Putamen (tissue), 1 donor: ENCODE measurements at places on chromosomes 1 and 21.

DNA sequence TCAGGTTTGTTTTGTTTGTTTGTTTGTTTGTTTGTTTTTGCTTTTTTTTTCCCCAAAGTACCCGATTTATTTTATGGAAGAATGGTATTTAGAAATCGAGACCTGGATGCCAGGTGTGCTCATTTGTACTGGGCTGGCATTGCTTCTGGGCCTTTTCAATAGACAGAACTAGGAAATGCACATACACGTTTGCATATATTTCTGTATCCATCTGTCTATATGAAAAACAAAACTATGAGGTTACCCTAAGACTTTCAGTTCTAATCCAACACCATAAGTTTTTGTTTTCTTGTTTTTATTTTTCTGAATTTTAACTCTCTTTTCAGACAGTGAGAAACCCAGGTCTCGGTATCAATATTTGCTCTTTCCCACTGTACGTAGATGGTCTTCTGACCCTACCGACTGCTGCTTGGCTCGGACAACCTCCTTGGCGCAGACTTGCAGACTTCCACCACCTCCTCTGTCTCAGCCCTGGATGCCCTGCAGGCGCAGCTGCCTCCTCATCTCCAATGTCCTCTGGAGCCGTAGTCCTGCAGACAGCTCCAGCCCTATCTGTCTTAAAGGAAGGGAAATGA lies 171.7 kb downstream of the NEK7 start:
- DNase-seq = no peak

- no peak for DNase-seq
These were observed 397.2 kb downstream of the NEGR1 start for GRCh38 chr1:71885171-71885570.

GRCh38 chr1:76285578-76286135 lies 211.1 kb downstream of the ST6GALNAC3 start:
- no peak for DNase-seq

GRCh38 chr1:66261364-66261763 lies 272.6 kb upstream of the SGIP1 start:
- DNase-seq = no peak

- no peak for DNase-seq
These were observed 1.4 kb downstream of the ACADM start for GRCh38 chr1:75725861-75726361.

DNA sequence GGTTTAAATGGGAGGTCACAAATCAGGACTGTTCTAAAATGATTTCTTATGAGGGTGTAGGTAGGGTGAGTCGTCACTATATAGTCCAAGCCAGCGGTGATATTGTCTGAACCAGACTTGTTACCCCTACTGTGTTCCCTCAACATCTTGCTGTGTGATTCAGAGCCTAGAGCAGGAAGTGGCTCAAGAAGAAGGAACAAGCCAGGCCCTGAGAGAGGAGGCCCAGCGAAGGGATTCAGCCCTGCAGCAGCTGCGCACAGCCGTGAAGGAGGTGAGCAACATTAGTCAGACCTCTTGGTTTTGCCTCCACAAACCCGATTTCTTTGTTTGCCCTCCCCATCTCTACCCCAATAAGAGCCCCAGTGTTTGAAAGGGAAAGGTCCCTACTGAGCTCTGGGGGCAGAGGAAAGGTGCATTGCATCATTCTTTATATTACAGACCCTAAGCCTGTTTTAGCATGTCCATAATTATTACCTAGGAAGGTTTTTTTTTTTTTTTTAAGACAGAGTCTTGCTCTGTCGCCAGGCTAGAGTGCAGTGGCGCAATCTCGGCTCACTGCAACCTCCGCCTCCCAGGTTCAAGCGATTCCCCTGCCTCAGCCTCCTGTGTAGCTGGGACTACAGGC lies 5.0 kb upstream of the SH3BGRL3 start:
- DNase-seq = no peak

DNA sequence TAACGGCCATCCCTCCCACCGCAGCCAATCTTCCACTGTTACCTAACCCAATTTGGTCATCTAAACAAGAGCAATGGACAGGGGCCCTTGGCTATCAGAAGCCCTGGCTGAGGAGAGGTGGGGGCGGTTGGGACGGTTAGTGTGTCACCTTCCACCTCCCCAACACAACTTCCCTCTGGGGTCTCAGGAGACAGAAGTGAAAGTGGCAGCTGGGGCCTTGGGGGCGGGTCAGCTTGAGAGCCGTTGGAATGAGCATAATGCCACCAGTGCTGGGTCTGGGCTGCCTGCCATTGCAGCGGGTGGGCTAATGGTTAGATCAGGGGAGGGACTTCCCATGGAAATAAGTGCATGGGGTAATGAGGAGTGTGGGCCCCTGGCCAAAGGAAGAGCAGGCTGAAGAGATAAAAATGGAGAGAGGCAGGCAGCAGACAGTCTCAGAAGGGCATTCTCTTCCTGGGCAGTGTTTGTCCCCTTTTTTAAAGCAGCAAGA lies 7.9 kb downstream of the MEF2D start:
- DNase-seq = no peak

- no peak for DNase-seq
These were observed 2.1 kb downstream of the ARMH1 start for GRCh38 chr1:44676484-44677200.

- DNase-seq = no peak
These were observed 37.9 kb downstream of the PIK3R3 start for GRCh38 chr1:46094471-46095005.

GRCh38 chr1:25863486-25864262 lies 4.4 kb upstream of the AUNIP start:
- DNase-seq = no peak

- no peak for DNase-seq
These were observed 6.1 kb upstream of the SELE start for GRCh38 chr1:169739980-169740379.

- no peak for DNase-seq
These were observed 18.7 kb upstream of the SPOCD1 start for GRCh38 chr1:31834501-31834900.

DNA sequence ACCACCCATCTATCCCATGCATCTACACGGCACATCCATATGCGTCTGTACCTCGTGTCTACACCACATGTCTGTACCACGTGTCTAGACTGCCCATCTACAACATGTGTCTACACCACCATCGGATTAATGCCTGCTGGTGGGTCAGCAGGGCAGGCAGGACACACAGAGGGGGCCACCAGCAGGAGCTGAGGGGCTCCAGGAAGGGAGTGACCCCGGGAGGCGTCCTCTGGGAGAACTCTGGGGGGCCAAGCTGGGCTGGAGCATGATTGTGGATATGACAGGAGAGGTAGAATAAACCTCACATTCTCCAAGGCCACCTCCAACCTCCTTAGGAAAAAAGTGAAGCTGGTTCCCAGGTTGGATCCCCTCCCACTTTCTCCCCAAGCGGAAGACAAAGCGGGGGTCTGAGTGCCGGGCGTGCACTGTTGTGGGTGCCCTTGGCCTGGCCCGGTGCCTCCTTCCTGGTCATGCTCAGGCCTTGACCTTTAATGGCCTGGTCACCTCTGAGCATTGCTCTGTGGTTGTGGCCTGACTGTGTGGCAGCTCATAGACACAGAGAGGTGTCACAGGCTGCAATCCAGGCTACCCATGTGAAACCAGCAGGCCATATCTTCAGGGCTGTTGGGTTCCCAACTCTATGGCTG lies 881 bp upstream of the ACTRT2 start:
- no peak for DNase-seq

DNA sequence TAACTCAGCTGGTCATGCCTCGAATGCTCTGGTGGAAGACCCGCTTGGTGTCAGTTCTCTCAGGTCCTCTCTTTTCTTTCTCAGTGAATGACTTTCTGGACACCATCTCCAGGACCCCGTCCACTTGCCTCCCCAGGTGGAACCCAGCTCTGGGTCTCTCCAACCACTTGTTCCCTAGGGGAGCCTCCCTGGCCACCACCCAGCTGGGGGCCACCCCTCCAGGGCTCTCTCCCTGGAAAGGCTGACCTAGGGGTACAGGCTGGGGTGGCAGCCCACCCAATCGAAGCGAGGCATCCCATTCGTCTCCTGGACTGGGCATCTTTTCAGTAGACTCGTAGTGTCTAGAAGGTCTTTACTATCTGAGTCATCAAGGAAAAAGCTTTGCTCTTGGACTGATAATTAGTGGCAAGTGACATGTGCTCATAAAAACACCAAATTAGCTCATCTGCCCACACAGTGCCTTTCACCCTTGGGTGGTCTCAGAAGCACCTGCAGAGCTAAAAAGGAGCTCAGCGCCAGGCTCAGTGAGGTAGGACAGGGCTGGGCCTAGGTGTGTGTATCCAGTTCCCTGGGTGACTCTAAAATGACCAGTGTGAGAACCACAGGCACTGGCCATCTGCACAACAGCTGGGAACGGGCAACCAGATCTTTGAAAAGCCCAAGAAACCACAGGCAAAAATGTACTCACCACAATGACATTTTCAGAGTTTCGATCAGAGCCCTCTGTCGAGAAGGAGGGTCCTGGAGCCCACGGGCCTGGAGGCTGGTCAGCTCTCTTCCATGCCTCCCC lies 2.4 kb upstream of the PDXK start:
- no peak for DNase-seq

- no peak for DNase-seq
These were observed 6.1 kb upstream of the RBP7 start for GRCh38 chr1:9990944-9991343.

- no peak for DNase-seq
These were observed 259.9 kb upstream of the FMN2 start for GRCh38 chr1:239831577-239832355.

- no peak for DNase-seq
These were observed 1.5 kb upstream of the CLCNKA start for GRCh38 chr1:16020325-16020724.

- no peak for DNase-seq
These were observed 36.7 kb upstream of the LRRC8B start for GRCh38 chr1:89487972-89488371.

DNA sequence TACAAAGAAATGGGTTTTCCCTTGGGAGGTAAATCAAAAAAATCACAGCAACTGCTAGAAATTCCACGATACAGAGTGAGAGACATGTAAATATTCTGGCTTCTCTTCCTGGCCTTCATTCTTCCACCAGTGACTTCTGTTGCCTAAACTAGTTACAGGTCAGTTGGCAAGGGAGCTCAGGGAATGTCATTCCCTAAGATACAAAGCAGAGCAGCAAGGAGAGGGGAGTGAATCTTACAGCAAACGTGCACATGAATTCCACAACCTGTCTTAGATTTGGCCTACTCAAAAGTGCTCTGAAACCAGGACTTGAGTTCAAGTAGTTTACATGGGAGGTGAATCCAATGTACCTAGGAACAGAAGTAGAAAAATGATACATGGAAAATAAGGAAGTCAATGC lies 445.3 kb upstream of the LRRC7 start:
- DNase-seq = no peak

DNA sequence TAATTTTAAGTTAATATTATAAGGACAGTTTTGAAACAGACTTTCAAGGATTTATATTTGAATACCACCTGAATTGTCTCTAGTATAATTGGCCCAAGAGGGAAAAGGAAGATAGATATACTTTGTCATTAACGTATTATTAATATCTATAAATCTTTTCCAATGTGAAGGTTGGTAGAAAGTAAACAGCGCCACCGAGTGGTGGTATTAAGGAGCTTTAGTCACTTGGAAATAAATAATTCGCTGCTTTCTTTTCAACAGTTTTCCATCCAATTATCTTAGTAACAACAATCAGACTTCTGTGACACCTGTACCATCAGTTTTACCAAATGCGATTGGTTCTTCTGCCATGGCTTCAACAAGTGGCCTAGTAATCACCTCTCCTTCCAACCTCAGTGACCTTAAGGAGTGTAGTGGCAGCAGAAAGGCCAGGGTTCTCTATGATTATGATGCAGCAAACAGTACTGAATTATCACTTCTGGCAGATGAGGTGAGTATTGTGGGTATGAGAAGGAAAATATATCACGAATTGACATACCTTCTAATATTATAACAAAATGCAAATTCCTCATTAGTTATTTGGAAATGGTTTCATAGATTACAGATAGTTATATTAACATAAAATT lies 37.7 kb downstream of the SH3GLB1 start:
- DNase-seq = no peak

- DNase-seq = no peak
These were observed 18.2 kb upstream of the RC3H1 start for GRCh38 chr1:174040387-174040786.

GRCh38 chr1:116877141-116877818 lies 32.4 kb upstream of the PTGFRN start:
- DNase-seq = peak; percentile 5

DNA sequence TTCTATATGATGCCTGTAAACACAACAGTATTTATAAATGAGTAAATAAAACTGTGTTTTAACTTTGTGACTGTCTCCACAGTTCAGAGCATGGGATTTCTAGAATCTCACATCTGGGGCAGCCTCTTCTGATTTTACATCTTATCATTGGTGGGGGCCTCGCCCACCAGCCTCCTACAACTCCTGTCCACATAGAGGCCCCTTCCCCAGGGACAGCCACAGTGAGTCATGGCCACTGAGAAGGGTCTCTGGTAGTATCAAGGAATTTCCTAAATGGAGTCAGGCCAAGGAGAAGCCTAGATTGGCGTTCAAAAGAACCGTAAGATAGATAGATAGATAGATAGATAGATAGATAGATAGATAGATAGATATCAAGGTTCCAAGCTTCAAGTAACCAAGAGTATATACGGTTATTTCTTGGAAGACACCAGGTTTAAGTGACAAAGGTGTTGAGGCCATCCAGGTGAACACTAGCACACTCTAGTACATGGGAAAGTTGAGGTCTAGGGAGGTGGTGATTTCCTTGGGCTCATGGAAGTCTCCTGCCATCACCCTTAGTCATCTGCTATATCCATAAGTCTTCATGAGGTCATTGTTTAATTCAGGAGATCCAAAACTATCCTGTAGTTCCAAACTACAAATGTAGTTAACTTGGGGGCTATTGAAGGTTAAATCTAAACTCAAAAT lies 121.6 kb downstream of the SYT2 start:
- DNase-seq = no peak

- peak; percentile 86 for DNase-seq
These were observed 293.6 kb downstream of the PTPRC start for GRCh38 chr1:198932351-198932991.

DNA sequence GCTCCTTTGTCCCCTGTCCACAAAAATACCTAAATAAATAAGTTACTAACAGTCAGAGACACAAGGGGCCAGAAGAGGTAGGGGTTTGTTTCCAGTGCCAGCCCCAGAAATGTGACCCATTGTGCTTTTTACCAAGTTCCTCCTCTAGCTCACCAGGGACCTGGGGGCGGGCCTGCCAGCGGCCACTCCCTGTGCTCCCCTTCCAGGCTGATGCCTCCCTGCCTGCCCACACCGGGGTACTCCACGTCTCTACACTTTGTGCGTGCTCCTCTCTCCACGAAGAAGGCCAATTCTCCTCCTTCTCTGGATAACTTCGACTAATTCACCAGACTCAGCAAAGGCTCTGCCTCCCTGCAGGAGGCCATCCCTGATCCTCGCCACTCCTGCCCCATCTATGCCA lies 72.1 kb downstream of the BCAR3 start:
- no peak for DNase-seq
